ENCODE measurements at places on chromosomes 2 and 18. TPM values are rescaled to one million over a fixed set of nuclear protein-coding genes. Genes with fewer than 3 reads are reported as not detected.

Gene SEC11C
- total RNA-seq: 43.9 TPM

Gene METTL8
- 10.2 TPM for total RNA-seq

Gene C1GALT1C1L
- total RNA-seq: 2.7 TPM

Gene MBD1
- total RNA-seq: 60.7 TPM

GRCh38 chr2:98778151-98778550 lies 47.2 kb upstream of the MGAT4A start:
- no peak for DNase-seq

DNA sequence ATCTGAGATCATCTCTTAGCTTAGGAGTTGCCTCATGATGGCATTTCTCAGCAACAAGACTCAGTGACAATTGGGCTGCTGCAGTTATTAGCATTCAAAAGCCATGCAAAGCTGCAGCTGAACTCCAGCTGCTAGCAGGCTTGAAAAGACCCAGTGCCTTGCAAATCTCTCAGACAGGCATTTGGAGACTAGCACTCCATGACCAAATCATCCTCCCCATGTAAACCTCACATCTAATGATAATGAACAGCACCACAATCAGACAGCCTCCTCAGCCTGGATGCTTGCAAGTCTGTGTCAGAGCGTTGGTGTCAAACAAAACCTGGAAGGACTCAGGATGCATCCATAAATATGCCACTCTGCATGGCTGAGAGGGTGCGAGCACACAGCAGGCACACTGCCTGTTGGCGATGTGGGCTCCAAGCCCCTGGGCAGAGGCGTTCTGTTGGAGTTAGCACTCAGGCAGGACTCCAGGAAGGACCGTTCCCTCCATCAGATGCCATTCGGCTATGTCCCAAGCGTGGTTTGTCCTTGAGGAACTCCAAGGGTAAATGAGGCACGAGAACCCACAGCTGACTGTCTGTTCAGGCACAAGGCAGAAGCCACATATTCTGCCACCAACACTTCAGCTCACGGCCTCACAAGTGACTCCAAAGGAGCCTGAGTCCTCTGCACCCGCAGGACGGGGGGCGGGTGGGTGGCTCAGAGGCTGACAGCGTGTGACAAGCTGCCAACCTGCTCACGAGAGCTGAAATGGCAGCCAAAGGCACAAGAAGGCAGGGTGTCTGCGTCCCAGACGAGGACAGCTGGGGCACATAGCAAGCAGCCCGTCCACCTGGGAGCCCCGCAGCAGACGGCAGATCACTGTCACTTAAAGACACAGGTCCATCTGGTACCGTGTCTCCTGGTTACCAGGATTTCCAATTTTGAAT lies 183.8 kb downstream of the MYT1L start:
- DNase-seq: peak; percentile 28

DNA sequence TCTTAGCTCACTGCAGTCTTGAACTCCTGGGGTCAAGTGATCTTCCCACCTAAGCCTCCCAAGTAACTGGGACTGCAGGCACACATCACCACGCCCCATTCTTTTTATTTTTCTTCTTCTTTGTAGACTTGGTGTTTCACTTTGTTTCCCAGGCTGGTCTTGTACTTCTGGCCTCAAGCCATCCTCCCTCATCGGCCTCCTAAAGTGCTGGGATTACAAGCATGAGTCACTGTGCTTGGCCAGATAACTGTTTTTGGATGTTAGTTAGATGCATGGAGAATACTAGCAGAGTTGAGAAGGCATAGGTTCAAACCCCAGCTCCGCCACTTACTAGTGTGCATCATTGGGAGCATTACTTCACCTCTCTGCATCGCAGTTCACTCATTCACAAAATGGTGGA lies 88.3 kb downstream of the TXNL1 start:
- no peak for DNase-seq

DNA sequence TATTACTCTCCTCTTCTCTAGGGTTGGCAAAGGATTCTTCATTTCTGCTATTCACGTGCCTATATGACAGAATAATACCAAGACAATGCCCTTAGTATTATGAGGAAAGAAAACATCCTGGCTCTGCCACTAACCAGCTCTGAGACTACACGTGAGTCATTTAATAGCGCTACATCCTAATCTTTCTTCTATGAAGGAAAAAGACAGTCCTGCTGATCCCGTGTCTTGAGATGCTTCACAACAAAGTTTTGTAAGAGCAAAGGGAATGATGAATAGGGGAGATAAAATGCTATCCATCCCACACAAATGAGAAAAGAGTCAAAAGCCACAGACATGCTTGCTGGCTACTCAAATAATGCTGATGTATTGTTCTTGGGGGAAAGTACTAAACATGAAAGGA lies 152.8 kb downstream of the PID1 start:
- DNase-seq: no peak

DNA sequence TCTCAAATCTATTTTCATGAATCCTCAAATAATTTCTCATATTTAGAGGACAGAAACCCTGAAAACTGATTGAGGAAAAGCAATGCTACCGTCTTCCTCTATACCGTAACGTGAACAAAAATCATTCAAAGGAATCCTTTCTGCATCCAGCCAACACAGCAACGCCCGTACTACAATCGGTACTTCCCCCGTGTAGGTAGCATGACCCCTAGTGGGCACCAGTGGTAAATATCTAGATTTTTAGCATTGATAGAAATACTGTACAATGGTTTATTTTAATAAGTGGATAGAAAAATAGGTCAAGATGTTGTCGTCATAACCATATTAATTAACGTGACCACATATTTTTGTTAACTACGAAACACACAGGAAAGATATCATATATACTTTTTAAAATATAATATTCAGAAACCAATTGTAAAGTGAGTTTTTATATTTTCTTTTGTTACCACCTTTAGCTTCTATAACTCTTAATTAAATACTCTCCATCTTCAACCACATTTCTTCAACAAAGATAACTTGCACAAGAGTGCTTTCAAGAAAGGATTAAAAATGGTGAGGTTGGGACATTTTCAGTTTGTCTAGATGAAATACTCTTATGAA lies 194.1 kb downstream of the SS18 start:
- DNase-seq: peak; percentile 37

- DNase-seq: no peak
Observed at GRCh38 chr2:9686061-9686460, 55.3 kb upstream of the YWHAQ start.

GRCh38 chr18:57807336-57808117 lies 4.4 kb upstream of the ATP8B1 start:
- DNase-seq: no peak
